ENCODE measurements at places on chromosomes 5 and 9. TPM values are rescaled to one million over a fixed set of nuclear protein-coding genes. Genes with fewer than 3 reads are reported as not detected.

DNA sequence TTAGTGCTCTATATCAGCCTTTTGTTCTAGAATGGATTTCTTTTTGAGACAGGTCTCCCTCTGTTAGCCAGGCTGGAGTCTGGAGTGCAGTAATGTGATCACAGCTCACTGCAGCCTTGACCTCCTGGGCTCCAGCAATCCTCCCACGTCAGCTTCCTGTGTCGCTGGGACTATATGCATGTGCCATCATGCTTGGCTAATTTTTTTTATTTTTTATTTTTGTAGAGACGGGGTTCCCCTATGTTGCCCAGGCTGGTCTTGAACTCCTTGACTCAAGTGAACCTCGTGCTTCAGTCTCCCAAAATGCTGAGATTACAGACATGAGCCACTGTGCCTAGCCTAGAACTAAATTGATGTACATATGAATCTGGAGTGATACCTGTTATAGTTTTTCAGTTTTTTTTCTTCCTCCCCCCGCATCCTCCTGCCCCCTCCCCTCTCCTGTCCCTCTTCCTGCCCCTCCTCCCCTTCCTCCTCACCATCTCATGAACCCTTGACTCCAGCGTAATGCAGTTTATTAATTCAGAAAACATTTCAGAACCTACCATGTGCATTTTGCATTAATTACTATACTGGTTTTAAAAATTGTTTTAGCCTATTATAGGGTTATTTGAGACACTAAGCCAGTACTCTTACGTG lies 37.4 kb upstream of the TNFAIP8 start:
- DNase-seq, result no peak
- H3K4me3 ChIP-seq, result no peak overlapping the region
- H3K27ac ChIP-seq, result peak overlapping the region; percentile 58

GRCh38 chr5:160641405-160641804 lies 210.6 kb downstream of the ATP10B start:
- no peak overlapping the region for H3K27ac ChIP-seq
- no peak for DNase-seq
- no peak overlapping the region for H3K4me3 ChIP-seq
- no peaks in the 10 kb centered on the region for H3K4me1 ChIP-seq

DNA sequence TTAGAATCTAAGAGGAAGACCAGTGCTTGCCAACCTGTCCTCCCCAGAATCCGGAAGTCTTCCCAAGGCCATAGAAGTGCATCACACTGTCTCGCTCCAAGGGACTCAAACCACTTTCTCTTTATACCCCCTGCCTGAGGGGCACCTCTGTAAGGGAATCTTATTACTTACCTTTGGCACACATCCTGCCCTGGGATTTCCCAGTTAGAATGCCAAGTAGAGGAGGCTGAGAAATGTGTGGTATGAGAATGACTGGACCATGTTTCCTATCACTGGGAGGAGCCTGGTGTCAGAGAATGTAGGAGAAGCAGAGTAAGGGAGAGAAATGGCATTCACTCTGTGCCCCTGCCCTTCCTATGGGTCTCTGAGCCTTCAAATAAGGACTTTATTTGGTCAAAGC lies 85.8 kb downstream of the AOPEP start:
- no peak for DNase-seq
- H3K36me3 ChIP-seq, result peaks cover 18% of the 10 kb centered on the region
- no peak overlapping the region for H3K4me3 ChIP-seq
- no peaks in the 10 kb centered on the region for H3K27me3 ChIP-seq
- H3K4me1 ChIP-seq, result no peaks in the 10 kb centered on the region

- DNase-seq, result no peak
- H3K4me1 ChIP-seq, result no peaks in the 10 kb centered on the region
- H3K4me3 ChIP-seq, result no peak overlapping the region
- no peak overlapping the region for H3K27ac ChIP-seq
- H3K27me3 ChIP-seq, result no peaks in the 10 kb centered on the region
- H3K36me3 ChIP-seq, result no peaks in the 10 kb centered on the region
These were observed 84.7 kb downstream of the ST8SIA4 start for GRCh38 chr5:100818340-100818739.

DNA sequence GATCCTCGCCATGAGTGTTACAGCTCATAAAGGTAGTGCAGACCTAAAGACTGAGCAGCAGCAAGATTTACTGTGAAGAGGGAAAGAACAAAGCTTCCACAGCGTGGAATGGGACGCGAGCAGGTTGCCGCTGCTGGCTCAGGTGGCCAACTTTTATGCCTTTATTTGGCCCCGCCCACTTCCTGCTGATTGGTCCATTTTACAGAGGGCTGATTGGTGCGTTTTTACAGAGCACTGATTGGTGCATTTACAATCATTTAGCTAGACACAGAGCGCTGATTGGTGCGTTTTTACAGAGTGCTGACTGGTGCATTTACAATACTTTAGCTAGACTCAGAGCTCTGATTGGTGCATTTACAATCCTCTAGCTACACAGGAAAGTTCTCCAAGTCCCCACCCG lies 13.9 kb downstream of the PLK2 start:
- no peak overlapping the region for H3K4me3 ChIP-seq
- DNase-seq, result no peak
- no peaks in the 10 kb centered on the region for H3K27me3 ChIP-seq
- H3K27ac ChIP-seq, result no peak overlapping the region

GRCh38 chr9:96061293-96061987 lies 185.9 kb downstream of the ERCC6L2 start:
- H3K36me3 ChIP-seq, result no peaks in the 10 kb centered on the region
- DNase-seq, result peak; percentile 65
- no peak overlapping the region for H3K4me3 ChIP-seq
- no peaks in the 10 kb centered on the region for H3K27me3 ChIP-seq
- no peaks in the 10 kb centered on the region for H3K4me1 ChIP-seq

ABO gene
- total RNA-seq, result not detected

BHMT2 gene
- not detected for total RNA-seq

PRKACG gene
- total RNA-seq, result not detected

PDLIM7 gene
- total RNA-seq, result 63.2 TPM

Data from naive thymus-derived CD4-positive, alpha-beta T cell (primary cell).